ENCODE measurements at places on chromosomes 5 and 9. TPM values are rescaled to one million over a fixed set of nuclear protein-coding genes. Genes with fewer than 3 reads are reported as not detected.

The ARL14EPL gene
- total RNA-seq = 0.35 TPM

The KCNIP1 gene
- not detected for total RNA-seq

The CCNJL gene
- total RNA-seq = 12.3 TPM

The FBP2 gene
- total RNA-seq = not detected

The GNA14 gene
- not detected for total RNA-seq

The CAVIN4 gene
- total RNA-seq = 0.44 TPM

The PCSK1 gene
- total RNA-seq = 0.29 TPM

The N4BP3 gene
- total RNA-seq = 0.67 TPM

The CCL27 gene
- total RNA-seq = not detected

The HARS1 gene
- 78.1 TPM for total RNA-seq

The MARCOL gene
- total RNA-seq = not detected

The CHSY3 gene
- 0.16 TPM for total RNA-seq

The PCDHA9 gene
- not detected for total RNA-seq

The LECT2 gene
- not detected for total RNA-seq

The NIPBL gene
- total RNA-seq = 13.3 TPM

The HMCN2 gene
- 0.05 TPM for total RNA-seq

The GRHPR gene
- 175 TPM for total RNA-seq

The CDKN2B-AS1 gene
- total RNA-seq = not detected

The GABRA1 gene
- not detected for total RNA-seq

The TEK gene
- 0.11 TPM for total RNA-seq

The IL9 gene
- not detected for total RNA-seq

The BARHL1 gene
- not detected for total RNA-seq

The C9orf153 gene
- total RNA-seq = 0.65 TPM

The TRIM36 gene
- total RNA-seq = 2.3 TPM

The MLANA gene
- total RNA-seq = not detected

The KCNN2 gene
- 0.17 TPM for total RNA-seq

The SLCO4C1 gene
- total RNA-seq = not detected

The CDC20B gene
- 0.09 TPM for total RNA-seq

The IFNE gene
- total RNA-seq = 1.7 TPM

The PLAC8L1 gene
- 0.26 TPM for total RNA-seq

The CCNI2 gene
- not detected for total RNA-seq

The SLC46A2 gene
- not detected for total RNA-seq

The FUT7 gene
- total RNA-seq = not detected

The LMBRD2 gene
- total RNA-seq = 1.2 TPM

The ZNF454 gene
- not detected for total RNA-seq

The ASS1 gene
- total RNA-seq = 17.7 TPM

The HMGCS1 gene
- total RNA-seq = 56.3 TPM

The IL13 gene
- not detected for total RNA-seq
